ENCODE measurements at places on chromosomes 6 and 20. TPM values are rescaled to one million over a fixed set of nuclear protein-coding genes. Genes with fewer than 3 reads are reported as not detected.

- no peak for DNase-seq
Measured at GRCh38 chr6:9576521-9576920, 838.4 kb downstream of the TFAP2A start.

Gene OPRL1
- 6.6 TPM for total RNA-seq

DNA sequence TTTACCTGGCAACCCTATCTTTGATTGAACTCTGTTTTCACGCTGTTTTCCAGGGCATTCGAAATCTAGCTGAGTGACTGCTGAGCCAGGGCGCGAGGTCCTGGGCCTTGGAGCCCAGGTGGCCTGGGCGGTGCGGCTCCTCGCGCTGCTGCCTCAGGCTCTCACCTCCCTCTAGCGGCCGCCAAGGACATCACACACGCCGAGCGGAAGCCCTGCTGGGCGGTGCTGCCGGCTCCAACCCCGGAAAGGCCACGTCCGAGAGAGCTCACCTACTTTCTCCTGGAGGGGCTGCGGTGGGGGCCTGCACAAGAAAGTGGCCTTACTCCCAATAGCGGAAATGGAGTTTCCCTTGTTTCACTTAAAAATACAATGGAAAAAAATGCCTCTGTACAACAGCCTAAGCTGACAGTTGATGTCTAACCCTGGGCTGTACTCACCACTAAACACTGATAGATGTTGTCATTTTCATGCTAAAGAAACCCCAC is 77.7 kb downstream of the ELOVL4 start:
- peak; percentile 96 for DNase-seq

Gene ARMC12
- total RNA-seq = 0.23 TPM

Gene LINC00237
- total RNA-seq = not detected

Measured in spleen (tissue), 13 donors.